ENCODE measurements at places on chromosomes 2 and 18.

GRCh38 chr2:159960414-159960813, 102.0 kb downstream of the PLA2R1 start:
- DNase-seq: no peak

- no peak for DNase-seq
Measured at GRCh38 chr2:155203178-155203577, 504.7 kb downstream of the KCNJ3 start.

DNA sequence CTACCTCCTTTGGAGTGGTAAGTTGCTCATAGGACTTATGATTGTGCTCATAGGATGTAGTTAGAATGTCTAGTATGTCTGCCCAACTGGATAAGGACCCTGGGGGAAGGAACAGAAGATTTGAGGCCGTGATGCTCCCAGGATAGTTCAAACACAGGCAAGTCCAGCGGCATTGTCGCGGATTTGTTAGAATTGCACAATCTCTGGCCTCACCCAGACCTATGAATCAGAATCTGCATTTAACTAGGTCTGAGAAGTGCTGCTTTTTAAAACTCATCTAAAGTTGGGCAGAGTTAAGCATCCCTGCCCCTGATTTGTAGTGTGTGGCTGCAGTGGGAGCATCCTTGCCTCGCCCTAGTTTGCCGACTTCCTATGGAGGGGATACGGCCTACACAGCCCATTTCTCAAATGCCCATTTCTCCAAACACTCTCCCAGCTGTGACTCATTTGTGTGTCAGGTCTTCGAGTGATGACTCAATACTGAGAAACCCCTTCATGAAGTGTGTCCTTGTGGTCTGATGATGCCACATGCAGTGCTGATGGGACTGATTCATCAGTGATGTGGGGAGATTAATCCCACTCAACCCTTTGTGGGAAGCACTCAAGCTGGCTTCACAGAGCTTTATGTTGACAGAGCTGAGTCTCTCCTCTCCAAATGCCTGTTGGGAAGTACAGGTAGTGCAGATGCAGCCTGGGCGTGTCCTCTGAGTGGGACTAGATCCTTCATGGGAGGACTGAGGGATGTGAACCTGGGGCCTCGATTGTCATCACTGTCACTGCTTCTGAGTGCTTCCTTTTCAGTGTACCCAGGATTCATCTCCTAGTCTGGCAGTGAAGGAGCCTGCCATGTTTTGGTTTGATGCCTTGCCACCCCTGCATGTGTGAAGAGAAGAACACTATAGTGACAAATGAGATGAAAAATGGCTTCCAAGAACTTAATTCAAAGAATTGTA, 18.7 kb downstream of the SMIM21 start:
- no peak for DNase-seq

- no peak for DNase-seq
Measured at GRCh38 chr2:219844401-219845091, 217.1 kb downstream of the SLC4A3 start.

GRCh38 chr2:170143045-170143717, 34.8 kb upstream of the MYO3B start:
- DNase-seq: no peak

DNA sequence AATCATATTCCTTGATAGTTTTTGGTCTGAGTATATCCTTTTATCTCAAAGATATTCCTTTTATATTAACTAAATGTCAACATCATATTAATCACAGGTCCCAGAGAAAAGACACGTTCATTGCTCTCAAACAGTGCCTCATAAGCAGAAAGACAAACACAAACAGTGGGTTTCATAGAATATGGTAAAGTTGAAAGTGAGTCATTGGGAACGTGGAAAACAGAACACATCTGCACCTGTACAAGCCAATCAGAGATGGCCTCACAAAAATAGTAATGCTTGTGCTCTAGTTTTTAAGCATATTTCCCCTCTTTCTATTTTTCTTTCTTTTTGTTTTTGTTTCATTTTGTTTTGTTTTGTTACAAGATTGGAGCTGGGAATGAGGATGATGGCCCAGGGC, 328.4 kb upstream of the MAP2 start:
- DNase-seq: no peak

GRCh38 chr2:101818531-101819451, 121.3 kb downstream of the MAP4K4 start:
- no peak for DNase-seq
